ENCODE measurements at places on chromosomes 16 and 17. TPM values are rescaled to one million over a fixed set of nuclear protein-coding genes. Genes with fewer than 3 reads are reported as not detected.

The AATK gene
- total RNA-seq, result 0.27 TPM

The KRTAP9-2 gene
- total RNA-seq, result not detected

The MMP2 gene
- total RNA-seq, result 0.23 TPM

The KRTAP3-1 gene
- not detected for total RNA-seq

The LDHD gene
- total RNA-seq, result 0.34 TPM

The MT3 gene
- total RNA-seq, result 3.4 TPM

The LCAT gene
- total RNA-seq, result 16.8 TPM

The KRT13 gene
- not detected for total RNA-seq

The SPATA32 gene
- total RNA-seq, result 0.16 TPM

The PIK3R6 gene
- 9.0 TPM for total RNA-seq

The ZNF768 gene
- 5.9 TPM for total RNA-seq

The POLR2C gene
- 64.3 TPM for total RNA-seq

The BIRC5 gene
- 79.5 TPM for total RNA-seq

The WNT3 gene
- not detected for total RNA-seq

The LPO gene
- total RNA-seq, result not detected

The KRT12 gene
- not detected for total RNA-seq

The TNFRSF17 gene
- total RNA-seq, result not detected

The SULT1A2 gene
- 0.30 TPM for total RNA-seq

The CSF3 gene
- not detected for total RNA-seq

The RAP1GAP2 gene
- 50.4 TPM for total RNA-seq

The SLC13A2 gene
- not detected for total RNA-seq

The FOXN1 gene
- total RNA-seq, result not detected

The METTL2A gene
- total RNA-seq, result 23.4 TPM

The GAST gene
- not detected for total RNA-seq

The HLF gene
- 0.91 TPM for total RNA-seq

The HP gene
- total RNA-seq, result not detected

The HEATR9 gene
- 0.45 TPM for total RNA-seq

The NPIPB13 gene
- total RNA-seq, result 23.7 TPM

The ZNF629 gene
- total RNA-seq, result 0.43 TPM

The GNG13 gene
- total RNA-seq, result not detected

The ABCC12 gene
- total RNA-seq, result not detected

The ADPRM gene
- total RNA-seq, result 11.4 TPM

The CCL2 gene
- total RNA-seq, result not detected

The COG7 gene
- total RNA-seq, result 20.0 TPM

The FN3K gene
- 5.3 TPM for total RNA-seq

The NPIPA8 gene
- total RNA-seq, result 1.4 TPM

The MYO18A gene
- total RNA-seq, result 99.0 TPM

The PRR29 gene
- 1.8 TPM for total RNA-seq

The KRTAP2-3 gene
- total RNA-seq, result not detected

The DPEP3 gene
- total RNA-seq, result not detected

The KRTAP1-1 gene
- total RNA-seq, result not detected
